ENCODE measurements at places on chromosomes 2 and 18.

DNA sequence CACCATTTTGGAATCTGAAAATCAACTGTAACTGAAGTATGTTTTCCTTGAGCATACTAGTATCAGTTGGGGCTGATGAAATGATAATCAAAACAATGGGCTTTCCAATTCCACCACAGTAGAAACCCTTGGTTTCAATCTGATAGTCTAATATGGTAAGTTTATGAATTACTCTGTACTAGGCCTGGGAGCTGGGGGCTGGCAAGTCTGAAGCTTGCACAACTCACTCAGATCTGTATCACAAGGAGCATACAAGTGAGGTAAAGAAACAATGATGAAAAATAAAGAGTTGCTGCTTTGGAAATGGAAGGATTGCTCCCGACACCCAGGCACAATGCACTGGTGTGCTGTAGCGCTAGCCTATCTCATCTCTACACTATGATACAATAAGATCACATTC lies 19.4 kb downstream of the ZEB2 start:
- no peak for DNase-seq

DNA sequence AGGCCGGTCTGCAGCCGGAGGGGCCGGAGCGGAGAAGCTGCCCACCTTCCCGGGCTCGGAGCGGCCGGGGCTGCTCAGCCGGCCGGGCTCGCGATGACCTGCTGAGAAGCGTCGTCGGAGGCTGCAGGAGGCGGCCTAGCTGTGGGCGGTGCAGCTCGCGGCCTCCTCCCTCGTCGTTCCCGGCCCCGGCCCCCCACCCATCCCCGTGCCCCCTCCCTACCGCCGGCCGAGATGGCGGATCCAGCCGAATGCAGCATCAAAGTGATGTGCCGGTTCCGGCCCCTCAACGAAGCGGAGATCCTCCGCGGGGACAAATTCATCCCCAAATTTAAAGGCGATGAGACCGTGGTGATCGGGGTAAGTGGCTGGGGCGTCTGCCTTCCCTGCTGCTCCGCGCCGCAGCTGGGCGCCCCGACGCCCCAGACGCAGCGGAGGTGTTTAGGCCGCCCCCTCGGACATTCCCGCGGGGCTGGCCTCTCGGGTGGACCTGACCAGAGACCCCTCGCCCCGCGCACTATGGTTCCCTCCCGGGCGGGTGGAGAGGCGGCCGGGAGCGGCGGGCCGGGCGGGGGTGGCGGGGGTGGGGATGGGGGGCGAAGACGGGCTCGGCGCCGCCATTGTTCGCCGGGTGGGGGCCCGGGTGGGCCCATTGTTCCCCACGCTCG lies 492 bp downstream of the KIF5C start:
- DNase-seq: peak; percentile 41

DNA sequence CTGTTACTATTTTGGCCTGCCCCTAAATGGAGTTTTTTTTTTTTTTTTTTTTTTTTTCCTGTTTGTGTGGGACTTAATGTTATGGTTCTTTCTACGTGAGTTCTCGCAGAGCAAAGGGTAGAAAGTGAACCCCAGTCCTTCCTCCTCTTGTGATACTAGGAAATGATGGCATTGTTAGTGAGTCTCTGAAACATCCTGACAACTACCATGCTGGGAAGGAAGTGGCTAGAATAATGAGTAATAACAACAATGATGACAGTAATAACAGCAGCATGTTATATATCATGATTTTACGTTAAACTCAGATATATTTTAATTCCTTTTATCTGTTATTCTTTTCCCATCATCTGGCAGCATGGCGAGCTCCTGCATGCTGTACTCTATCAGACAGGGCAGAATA lies 216.2 kb upstream of the LINC00305 start:
- DNase-seq: no peak

DNA sequence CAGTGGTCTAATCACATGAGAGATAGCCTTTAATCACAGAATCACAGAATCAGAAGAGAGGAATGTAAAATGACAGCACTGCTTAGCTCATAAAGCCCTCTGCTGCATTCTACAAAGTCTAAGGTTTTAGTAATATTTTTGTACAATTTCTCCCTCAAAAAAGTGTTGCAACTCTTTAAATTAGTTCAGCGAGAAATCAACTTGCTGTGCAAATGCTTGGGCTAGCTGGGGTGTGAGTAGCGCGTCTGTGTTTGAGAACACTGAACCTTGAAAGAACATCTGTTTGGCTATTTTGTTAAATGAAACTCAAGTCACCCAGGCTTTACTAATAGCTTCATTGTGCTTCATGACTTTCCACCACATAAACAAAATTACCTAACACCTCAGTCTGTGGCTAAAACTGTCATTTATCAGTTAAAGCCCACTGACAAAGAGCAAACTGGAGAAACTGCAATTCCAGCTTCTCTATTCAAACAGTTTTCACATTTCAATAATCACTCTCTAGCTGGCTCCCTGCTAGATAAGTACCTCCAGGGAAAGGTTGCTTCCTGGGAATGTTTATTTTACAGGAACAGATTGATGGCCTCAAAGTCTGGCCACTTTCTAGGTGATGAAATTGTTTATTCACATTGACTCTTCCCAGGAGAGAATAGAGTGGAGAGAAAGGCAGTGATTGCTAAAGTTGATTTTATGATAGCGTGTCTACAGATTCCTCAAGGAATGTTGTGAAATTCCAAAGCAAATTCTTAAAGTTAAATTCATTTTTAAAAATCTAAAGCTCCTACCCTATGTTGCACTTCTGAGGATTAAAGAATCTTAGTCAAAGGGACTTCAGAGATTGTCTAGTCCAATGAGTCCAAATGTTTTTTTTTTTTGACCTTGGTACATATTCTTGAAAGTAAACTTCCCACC lies 36.0 kb upstream of the STAT1 start:
- DNase-seq: no peak

GRCh38 chr2:73359915-73360697 lies 25.5 kb upstream of the ALMS1 start:
- DNase-seq: peak; percentile 16

GRCh38 chr2:70837980-70838925 lies 2.6 kb upstream of the CD207 start:
- no peak for DNase-seq

GRCh38 chr2:130370490-130370889 lies 14.6 kb downstream of the PTPN18 start:
- no peak for DNase-seq

DNA sequence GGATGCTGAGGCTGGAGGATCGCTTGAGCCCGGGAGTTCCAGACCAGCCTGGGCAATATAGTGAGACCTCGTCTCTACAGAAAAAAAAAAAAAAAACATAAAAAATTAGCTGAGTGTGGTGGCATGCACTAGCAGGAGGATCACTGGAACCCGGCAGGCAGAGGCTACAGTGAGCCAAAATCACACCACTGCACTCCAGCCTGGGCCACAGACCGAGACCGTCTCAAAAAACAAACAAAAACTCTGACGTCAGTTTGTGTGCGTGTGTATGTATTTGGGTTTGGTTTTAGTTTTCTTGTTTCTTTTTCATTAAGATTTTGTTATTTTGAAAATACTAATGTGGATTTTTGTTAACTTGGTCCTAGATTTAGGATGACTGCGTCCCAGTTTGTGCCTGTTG lies 19.0 kb downstream of the CEP68 start:
- DNase-seq: no peak

DNA sequence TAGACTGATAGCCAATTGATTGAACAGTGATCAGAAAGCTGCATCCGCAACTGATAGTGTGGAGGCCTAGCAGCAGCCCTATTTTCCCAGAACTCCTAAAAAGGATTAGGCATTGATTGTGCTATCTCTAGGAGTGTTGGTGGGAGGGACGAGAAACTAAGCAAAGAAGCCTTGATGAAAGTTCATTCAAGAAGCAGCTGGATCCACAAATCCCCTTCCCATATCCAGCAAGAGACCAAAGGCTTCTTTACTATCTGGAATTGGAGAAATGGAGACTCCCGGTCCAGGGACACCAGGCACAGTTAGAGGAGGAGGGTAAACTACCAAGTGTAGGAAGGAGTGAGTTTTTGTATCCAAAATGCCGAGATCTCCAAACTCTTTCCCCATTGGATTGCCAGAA lies 151.5 kb downstream of the ALK start:
- no peak for DNase-seq

DNA sequence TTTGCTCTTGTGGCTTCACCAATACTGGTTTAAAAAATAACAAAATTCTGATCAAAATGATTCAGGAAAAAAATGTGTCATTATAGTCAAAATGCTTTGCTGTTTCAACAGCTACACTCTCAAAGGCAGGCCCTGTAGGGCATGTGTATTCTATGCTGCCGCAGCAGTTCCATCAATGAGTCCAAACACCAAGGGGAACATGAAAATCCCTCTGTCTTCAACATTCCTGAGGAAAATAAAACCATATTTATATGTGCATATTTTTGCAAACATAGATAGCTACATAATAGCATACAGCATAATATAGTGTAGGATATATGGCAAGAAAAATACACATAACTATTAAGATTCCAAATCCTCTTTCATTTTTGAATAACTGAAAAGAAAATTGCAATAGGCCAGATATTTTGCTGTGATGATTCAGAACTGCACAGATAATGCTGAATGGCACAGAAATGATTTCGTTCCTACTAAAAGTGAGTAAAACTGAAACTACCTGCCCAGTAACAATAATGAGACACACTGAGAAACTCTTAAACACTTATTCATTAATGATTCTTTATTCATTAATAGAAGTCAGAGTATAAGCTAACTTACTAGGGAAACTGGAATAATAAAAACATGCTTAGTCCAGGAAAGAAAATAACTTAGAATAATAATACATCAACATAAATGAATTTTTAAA lies 343.8 kb downstream of the SUCLG1 start:
- no peak for DNase-seq

- DNase-seq: no peak
Observed at GRCh38 chr2:7375901-7376300, 458.7 kb downstream of the RNF144A start.

GRCh38 chr18:10289951-10290637 lies 164.3 kb upstream of the APCDD1 start:
- DNase-seq: no peak

GRCh38 chr2:44974064-44974715 lies 32.7 kb downstream of the SIX3 start:
- peak; percentile 66 for DNase-seq

DNA sequence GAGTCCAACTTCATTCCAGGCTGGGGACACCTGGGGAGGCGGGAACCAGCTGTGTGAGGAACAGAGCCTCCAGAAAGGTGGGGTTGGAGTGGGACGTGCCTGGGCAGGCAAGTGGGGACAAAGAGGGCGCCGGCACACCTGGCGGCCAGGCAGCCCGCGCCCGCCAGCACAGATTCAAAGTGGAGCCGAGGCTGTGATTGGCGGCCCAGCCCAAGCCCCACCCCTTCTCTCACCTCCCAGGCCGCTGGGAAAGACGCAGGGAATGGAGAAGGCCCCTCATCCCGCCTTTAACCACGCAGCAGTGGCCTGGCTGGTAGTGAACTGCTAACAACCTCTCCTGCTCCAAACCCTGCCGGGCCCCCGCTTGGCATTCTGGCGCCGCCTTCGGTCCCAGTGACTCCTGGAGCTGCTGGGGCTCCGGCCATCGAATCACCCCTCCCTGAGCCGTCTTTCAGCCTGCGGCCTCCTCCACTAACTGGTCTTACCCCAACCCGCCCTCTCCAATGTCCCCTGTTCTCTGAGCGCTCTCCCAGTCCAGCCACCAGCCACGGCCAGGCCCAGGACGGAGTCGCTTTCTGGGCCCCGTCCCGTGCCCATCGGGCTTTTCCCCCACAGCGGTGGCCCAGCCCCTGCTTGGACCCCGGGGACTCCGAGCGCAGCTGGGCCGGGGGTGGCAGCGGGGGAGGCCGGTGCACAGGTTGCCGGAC lies 27.9 kb upstream of the PTMA start:
- DNase-seq: peak; percentile 35

GRCh38 chr2:60980071-60980815 lies 37.3 kb upstream of the PEX13 start:
- no peak for DNase-seq

GRCh38 chr2:230578106-230578505 lies 134.5 kb upstream of the CAB39 start:
- no peak for DNase-seq

DNA sequence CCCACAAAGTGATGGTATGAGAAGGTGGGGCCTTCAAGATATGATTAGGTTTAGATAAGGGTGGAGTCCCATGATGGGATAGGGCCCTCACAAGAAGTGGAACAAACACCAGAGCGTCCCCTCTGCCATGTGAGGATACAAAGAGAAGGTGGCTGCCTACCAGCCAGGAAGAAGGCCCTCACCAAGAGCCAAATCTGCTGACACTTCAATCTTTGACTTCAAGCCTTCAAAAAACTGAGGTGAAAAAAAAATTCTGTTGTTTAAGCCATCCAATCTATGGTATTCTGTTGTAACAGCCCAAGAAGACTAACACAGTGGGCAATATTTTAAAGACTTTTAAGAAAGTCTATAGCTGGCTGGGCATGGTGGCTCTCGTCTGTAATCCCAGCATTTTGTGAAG lies 522.1 kb downstream of the NRXN1 start:
- no peak for DNase-seq

GRCh38 chr2:3198119-3198518 lies 179.5 kb downstream of the EIPR1 start:
- DNase-seq: peak; percentile 47

- DNase-seq: no peak
Observed at GRCh38 chr2:232843834-232844233, 26.2 kb upstream of the SNORC start.

- no peak for DNase-seq
Observed at GRCh38 chr2:105418522-105418921, 19.7 kb upstream of the FHL2 start.

DNA sequence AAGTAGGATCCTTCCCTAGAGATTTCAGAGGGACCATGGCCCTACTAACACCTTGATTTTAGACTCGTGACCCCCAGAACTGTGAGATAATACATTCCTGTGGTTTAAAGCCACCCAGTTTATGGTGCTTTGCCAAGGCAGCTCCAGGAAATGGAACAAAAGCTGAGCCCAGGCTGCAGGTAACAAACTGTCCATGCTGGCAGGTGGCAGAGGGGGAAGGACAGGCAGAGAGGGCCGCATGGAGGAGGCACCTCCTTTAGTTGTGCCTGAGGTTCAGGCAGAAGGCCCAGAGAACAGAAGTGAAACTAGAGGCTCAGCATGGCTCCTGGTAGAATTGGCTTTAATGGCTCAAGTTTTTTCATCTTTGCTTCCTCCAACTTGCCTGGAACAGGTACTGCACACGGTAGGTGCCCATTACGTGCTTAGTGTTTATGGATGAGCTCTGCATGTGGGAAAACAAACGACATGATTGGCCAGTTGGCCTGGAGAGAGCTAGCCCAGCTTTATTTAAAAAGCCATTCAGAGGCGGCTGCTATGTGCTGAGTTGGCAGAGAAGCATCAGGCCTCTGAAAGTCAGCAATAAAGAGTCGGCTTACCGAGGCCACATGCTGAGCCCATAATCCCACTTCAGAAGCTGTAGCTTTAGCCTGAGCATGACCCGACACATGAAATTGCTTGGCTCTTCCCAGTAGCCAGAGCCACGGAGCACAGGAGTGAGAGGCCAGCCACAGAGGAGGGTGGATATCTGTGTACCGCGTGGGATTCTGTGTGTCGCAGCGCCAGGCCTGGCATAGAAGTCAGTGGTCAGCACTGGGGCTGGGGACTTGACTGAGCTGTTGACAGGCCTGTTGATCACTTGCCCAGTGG lies 36.5 kb downstream of the HS1BP3 start:
- peak; percentile 69 for DNase-seq

GRCh38 chr2:40072442-40073232 lies 293.6 kb upstream of the THUMPD2 start:
- no peak for DNase-seq

Data from HEK293T (cell line).